ENCODE measurements at places on chromosomes 7 and 10.
A peak's percentile ranks its signal among the peaks of the same experiment; 100 is the strongest.

- DNase-seq = no peak
These were observed 41.3 kb downstream of the CELF2 start for GRCh38 chr10:11058965-11059364.

DNA sequence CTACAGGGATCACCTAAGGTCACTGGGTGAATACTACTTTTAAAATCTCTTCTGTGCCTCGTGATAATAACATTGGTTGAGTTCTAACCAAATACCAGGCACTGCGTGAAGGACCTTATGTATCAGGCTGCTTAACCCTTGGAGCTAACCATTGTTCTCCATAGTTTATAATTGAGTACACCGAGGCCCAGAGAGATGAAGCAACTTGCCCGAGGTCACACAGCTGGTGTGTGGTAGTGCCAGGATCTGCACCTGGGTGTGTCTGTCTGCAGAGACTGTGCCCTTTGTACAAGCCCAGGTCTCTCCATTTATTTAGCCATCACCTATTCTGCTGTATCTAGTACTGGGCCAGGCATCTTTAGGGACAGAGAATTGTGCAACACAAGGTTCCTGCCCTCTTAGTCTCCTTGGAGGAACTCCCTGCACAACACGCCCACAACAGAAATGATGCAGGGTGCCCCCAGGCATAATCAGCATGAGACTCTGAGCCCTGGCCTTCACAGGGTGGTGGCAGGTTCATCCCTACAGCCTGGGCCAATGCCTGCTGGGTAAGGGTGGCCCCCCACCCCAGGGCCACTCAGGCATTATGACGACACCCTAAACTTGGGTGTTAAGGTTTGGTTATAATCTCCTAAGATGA is 31.5 kb downstream of the UNC5B start:
- DNase-seq = no peak

- peak; percentile 86 for DNase-seq
These were observed 48.0 kb downstream of the ZNF365 start for GRCh38 chr10:62422068-62422590.

GRCh38 chr7:129367349-129367699 is 66.9 kb upstream of the STRIP2 start:
- DNase-seq = no peak

DNA sequence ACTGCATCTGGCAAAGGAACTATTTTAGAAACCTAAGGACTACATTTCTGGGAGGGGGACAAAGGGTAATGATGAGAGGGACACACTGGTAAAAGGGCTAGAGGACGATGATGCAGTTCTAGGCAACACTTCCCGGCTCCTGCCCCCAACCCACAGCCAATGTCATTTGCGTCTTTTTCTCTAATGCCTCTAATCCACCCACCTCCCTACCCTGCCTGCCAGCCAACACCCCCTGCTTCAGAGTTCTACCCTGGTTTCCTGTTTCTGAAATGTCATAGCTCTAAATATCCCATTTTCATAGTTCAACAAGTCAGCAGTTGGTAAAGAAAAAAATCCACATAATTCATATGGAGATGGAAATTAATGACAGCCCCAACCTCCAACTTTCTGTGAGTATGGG is 79.0 kb downstream of the KIAA1549 start:
- DNase-seq = no peak

- DNase-seq = no peak
These were observed 101.2 kb downstream of the MPP7 start for GRCh38 chr10:28201410-28202400.

GRCh38 chr7:1943326-1943725 is 273.2 kb downstream of the ELFN1 start:
- no peak for DNase-seq

DNA sequence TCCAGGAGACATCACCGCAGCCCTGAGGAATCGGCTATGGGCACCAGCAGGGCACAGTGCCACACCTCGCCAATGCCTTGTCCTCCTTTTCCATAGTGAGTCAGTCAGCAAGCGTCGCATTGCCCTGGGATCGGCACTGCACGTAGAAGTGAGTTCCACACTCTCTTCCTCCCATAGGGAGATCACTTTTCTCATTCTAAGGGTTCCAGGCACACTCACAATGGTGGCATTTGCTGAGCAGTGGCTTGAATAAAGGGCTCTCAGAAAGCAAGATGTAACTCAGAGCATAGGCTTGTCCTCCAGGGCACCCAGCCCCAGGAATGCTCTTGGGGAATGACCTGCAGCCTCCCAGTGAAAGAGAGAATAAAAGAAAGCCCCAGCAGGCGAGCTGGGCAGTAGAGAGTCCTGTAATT is 1.1 kb upstream of the VIM start:
- DNase-seq = no peak

DNA sequence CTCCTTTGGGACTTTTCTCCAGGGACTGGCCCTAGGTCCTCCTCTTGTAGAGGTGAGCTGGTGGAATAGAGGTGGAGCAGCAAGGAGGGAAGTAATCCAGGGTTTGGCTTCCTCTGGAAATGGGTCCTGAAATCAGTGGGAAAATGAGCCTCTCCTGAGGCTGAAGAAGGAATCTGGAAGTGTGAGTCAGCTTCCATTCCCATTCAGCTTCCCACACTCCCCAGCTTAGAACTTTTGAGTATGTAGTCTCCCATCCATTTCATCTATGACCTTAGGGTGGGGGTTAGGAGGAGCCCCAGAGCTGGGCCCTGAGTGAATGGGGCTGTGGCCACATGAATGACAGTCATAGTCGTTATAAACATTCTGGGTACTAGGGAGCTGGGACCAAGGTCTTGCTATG is 17.7 kb downstream of the LDB1 start:
- DNase-seq = no peak

- DNase-seq = no peak
These were observed 106.2 kb downstream of the ZMYND11 start for GRCh38 chr10:241451-241850.

DNA sequence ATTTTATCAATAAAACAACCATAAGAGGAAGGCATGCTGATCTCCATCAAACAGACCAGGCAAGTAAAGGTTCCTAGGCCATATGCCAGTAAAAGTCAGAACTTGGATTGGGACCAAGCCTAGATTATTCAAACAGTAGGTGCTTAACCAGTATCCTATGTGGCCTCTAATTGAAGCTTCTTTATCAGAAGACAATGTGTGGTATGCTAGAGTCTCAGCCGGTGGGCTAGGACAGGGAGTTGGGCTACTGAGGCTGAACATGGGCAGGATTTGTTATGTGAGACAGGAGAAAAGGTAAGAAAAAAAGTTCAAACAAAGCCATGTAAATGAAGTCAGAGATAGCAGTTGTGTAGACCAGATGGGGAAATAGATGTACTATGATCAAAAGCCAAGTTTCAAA is 413.7 kb upstream of the GHITM start:
- no peak for DNase-seq

DNA sequence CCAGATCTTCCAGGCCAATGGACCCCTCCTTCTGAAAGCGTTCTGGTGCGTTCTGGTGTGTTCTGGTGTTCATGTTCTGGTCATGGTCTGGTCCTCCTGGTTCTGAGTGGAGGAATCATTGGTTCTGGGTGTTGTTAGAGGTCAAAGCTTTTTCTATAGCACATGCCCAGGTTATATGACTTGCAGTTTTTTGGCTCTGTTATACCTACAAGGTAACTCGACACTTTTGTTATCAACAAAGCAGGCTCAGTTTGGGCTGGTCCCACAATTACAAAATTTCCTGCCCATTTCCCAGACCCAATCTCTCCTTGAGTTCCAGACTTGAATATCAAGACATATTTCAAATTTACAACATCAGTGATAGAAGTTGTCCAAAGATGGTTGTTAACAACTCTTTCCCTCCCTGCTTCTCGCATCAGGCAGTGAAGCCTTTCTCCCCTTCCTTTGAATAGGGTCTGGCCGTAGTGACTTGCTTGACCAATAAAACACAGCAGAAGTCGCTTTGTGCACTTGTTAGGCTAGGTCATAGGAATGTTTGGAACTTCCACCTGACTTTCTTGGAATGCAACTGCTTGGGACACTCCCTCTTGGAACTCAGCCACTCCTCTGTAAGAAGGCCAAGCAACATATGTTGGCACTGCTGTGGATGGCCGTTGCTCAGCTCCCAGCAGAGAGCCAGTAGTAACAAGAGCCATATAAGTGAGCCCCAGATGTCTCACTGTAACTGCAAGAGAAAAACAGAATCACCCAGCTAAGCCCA is 83.1 kb upstream of the STEAP1B start:
- DNase-seq = peak; percentile 92

GRCh38 chr7:25313526-25313925 is 85.2 kb upstream of the NPVF start:
- no peak for DNase-seq

GRCh38 chr10:21740989-21741388 is 207.0 kb downstream of the MLLT10 start:
- no peak for DNase-seq

DNA sequence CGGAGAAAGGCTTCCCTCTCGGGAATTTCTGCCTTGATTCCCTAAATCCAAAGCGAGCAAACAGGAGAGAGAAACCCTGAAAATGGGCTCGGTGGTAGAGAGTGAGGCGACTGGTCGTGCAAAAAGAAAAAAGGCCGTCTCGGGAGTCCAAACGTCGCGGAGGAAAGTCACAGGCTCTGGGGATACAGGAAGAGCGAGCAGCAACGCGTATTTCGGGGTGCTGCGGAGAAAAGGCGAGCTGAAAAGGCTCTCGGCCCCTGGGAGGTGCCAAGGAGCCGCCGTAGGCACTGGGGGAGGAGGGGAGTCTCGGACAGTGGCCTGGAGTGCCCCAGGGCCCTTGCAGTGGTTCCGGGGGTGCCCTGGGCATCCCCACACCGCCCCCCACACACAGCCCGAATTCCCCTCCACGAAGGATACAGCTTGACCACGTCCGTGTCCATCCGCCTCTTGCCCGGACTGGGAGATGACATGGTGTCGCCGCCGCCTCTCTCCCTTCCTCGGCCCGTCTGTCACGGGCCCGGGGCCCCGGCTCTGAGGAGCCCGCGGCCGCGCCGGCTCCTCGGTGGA is 591 bp downstream of the UBE2H start:
- no peak for DNase-seq

GRCh38 chr7:79454361-79454960 is 994 bp upstream of the MAGI2 start:
- no peak for DNase-seq

DNA sequence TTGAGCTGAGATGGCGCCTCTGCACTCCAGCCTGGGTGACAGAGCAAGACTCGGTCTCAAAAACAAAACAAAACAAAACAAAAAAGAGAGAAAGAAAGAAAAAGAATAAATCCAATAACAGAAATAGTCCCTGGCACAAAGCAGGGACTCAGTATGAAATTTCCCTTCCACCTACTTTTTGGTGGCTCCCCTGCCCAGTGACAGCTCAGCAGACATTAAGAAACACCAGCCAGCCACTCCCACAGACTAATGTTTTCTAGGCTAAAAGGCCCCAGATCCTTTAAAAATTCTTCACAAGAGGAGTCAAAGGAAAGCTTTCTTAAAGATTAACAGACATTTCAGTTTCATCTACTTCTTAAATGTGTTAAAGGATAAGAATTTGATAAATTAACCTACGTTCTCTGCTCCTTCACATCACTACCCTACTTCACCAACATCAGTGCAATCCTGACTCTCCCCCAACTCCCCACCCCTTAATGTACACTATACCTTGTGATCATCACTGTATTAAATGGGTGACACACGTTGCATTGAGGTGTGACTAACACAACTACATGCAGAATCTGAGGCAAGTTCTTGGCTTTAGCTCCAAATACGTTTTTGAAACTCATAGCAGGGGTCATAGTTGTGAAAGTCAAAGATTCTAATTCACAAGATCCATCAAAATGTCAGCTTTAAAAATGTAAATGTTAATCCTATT is 114.5 kb upstream of the CAV2 start:
- no peak for DNase-seq

GRCh38 chr7:142104550-142105527 is 6.7 kb upstream of the MGAM2 start:
- no peak for DNase-seq

DNA sequence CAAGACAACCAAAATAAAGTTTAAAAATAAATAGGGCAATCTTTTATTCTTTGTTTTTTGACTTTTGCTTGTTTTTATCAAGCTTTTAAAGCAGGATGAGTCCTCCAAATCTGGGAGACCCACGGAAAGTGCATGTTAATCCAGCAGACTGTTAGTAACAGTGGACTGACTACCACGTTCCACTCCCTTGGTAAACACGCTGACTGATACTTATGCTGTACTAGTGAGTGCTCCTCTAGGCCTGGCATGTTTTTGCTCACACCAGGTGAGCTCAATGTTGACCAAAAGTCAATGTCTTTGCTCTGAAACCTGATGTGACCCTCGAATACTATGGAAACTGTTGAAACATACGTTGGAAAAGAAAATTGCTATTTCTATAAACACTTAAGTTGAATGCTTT is 88.4 kb downstream of the KIAA1549 start:
- DNase-seq = no peak

DNA sequence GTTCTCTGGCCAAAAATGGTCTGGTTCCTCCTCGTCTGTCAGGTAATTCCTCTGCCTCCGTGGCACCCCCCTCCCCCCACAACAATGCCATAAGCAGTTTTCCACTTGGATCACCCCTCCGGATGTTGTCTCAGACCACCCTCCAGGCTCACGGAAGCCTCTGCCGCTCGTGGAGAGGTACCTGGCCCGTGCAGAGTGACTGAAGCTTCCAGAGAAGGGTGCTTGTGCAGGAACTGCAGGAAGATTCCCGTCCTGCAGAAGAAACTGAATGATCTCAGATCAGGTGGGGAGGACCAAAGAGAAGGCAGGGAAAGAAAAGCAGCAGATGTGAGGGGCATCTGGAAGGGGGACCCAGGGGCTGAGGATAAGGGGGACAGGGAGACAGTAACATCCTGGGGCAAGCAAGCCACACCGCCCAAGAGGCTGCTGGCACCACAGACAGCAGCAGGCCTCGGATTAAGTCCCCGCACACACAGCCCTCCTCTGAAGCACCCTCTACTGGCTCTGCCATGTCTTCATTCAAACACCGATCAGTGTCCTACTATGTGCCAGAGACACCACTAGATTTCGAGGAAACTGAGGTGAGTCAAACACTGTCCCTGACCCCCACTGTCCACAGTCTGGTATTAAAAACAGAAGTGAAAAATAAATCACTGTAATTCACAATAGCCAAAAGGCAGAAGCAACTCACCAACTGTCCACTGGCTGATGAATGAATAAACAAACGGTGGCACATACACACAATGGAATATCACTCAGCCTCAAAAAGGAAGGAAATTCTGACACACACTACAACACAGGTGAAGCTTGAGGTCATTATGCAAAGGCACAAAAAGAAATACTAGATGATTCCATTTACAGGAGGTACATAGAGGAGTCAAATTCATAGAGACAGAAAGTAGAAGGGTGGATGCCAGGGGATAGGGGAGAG is 26.4 kb downstream of the KIAA1549 start:
- no peak for DNase-seq

GRCh38 chr10:100969187-100970075 is at the start of gene SEMA4G:
TSS of gene SEMA4G (plus strand) at chr10:100969504. CDS start at chr10:100972913, 3,409 bp downstream.
- no peak for DNase-seq

Measured in RCC 7860 (cell line).